ENCODE measurements at places on chromosomes 7 and 10.

- no peak for DNase-seq
These were observed 382.7 kb upstream of the FOXK1 start for GRCh38 chr7:4299431-4299830.

GRCh38 chr10:98382691-98383101, 32.3 kb downstream of the PYROXD2 start:
- DNase-seq: no peak

- DNase-seq: no peak
These were observed 661.7 kb upstream of the AUTS2 start for GRCh38 chr7:68936471-68937035.

DNA sequence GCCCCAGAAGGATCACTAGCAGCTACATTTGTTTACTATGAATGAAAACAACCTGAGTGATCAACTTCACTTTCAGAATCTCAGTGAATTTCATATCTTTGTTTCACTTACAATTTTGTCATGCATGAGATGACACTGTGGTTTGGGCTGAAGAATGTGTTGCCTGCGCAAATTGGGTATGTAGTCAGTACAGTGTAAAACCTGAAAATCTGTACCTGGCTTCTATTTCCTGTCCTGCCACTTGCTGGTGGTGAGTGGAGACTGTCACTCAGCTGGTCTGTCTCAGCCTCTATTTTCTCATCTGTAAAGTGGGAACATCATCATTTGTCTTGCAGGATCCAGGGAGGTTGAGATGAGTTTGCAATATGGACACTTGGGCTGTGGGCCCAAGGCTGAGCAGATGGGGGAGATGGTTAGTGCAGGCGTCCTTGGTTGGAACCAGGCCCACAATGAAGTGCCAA, 118.0 kb downstream of the WDFY4 start:
- no peak for DNase-seq

DNA sequence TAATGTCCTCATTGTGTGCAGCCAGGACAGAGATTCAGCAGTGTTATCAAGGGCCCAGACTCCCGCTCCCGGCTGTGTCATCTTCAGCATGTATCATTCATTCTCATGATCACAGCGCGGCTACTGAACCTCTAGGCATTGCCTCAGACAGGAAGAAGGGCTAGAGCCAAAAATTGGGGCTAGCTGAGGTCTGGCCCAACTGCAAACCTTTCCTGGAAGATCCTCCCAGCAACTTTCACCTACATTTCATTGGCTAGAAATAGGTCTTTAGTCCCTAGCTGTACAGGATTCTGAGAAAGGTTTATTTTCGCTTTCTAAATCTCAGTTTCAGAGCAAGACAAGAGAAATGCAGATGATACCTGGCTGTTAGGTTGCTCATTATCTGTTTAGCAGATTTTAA, 81.9 kb downstream of the CREM start:
- DNase-seq: peak; percentile 6

DNA sequence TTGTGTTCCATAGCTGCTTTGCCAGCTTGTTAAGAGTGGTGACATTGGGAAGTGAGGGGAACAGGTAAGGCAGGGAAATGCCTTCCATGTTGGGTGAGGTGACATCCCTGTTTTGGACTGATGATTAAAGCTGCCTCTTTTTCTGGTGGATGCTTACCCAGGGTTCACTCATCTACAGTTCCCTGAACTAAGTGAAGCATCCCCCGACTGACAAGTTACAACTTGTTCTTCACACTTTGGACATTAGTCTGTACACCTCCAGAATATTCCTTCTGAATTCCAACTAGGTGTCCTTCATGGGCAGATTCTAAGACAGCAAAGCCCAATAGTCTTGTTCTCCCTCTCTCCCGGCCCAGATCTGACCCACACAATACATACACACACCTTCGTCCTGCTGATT, 63.4 kb downstream of the HDAC9 start:
- no peak for DNase-seq

Measured in fibroblast of pulmonary artery (primary cell).